ENCODE measurements at places on chromosomes 7 and 10. TPM values are rescaled to one million over a fixed set of nuclear protein-coding genes. Genes with fewer than 3 reads are reported as not detected.

DNA sequence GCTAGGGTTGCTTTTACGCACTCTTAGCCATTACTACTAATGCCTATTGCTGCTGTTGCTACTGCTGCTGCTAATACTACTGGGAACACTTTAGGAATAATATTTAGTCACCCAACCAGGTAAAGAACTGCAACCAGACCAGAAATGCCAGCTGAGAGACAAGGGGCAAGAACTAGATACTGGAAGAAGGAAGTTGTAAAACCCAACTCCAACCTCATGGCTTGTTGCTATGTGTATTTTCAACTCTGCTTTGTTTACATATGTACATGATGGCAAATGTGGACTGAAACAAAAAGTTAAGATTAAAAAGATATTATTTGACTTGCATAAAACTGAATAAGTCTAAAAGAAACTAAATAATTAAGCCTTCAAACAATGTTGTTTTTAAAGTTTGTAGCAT, 177.7 kb downstream of the GNAT3 start:
- no peak for DNase-seq

DNA sequence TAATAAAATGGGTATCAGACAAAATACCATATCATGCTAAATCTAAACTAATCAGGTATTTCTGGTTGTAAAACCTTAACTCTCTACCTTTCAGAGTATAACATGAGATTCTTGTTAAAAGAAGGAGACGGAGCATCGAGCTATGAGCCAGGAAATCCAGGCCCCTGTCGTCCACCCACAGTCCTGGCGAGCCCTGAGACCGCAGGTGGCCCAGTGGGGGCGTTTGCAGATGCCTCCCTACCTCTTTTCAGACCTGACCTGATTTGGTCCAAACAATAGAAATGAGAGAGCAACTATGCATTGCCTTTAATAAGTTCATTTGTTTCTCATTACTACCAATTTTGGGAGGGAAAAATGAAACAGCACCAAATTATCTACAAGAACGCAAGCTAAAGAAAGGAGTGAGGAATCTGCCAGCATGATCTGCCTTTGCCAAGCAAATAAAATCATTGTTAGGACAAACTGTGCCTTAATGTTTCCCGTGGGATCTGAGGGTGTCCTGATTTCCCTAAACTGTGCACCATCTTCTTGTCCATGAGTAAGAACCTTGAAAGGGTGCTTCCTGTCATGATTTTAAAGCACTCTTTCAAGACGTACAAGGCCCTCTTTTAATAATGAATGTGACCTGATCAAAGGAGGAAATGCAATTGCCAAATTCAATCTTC, 166.7 kb downstream of the TCERG1L start:
- DNase-seq = peak; percentile 7

DNA sequence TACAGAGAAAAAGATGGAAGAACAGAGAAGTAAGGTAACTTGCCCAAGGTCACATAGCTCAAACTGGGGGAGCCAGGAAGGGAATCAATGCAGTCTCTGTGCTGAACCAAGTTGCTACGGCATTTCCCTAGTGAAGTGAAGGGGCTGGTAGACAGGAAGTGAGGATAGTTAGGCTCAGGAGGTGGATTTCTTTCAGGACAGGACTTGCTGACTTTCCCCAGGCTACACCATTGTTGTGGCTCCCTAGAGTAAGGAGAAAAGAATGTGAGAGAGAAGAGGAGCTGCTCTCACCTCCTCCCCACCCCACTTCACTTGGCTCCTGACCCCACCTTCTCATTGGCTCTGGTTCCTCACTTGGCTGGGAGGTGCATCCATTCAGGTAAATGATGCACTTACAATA, 316.9 kb downstream of the INHBA start:
- DNase-seq = no peak

DNA sequence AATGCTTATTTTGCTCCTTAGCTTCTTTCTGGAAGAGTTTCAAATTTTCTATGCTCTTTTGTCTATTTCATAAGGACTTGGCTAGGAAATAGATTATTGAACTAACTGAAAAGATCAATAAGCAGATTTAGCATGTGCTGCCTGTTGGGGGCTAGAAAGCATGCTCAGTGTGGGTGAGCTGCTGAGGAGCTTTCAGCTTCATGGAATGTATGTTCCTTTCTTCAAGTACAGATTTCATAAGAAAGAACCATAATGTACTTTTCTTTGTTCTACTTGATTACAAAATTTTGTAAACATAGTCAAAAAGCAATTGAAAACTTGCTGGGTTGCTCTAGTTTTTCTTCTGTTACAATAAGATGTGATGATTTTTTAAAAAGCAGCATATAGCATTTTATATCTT, 73.8 kb downstream of the TAF3 start:
- DNase-seq = no peak

- peak; percentile 63 for DNase-seq
These were observed 11.0 kb downstream of the RASGEF1A start for GRCh38 chr10:43255634-43256431.

GRCh38 chr7:82778021-82778420, 334.4 kb upstream of the CACNA2D1 start:
- no peak for DNase-seq

GRCh38 chr10:44306147-44306710, 78.7 kb downstream of the CXCL12 start:
- DNase-seq = no peak

- peak; percentile 33 for DNase-seq
These were observed 200.9 kb downstream of the GRID1 start for GRCh38 chr10:86165666-86166065.

- DNase-seq = no peak
These were observed 131.5 kb upstream of the LAMB4 start for GRCh38 chr7:108261560-108262255.

- no peak for DNase-seq
These were observed 265.2 kb upstream of the LYZL1 start for GRCh38 chr10:29023678-29024077.

- no peak for DNase-seq
These were observed 6.1 kb upstream of the SLC29A4 start for GRCh38 chr7:5276611-5277010.

- no peak for DNase-seq
These were observed 132.3 kb upstream of the PLXDC2 start for GRCh38 chr10:19683960-19684359.

DNA sequence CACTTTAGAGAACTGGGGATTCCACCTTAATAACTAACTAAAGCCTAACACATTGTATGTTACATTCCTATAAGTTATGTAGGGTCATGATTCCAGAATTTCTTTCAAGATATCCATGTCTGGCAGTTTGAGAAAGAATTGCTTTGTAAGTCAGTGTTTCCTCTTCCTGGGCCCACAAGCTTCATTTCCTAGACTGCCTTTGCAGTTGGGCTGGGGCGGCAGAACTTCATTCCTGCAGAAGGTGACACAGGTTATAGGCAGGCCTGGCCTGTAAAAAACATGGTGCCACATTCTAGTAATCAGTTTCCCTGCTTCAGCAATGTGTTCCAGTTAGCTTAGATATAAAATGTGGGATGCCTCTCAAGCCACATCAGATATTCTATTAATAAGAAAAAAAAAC, 184.2 kb upstream of the NOBOX start:
- no peak for DNase-seq

DNA sequence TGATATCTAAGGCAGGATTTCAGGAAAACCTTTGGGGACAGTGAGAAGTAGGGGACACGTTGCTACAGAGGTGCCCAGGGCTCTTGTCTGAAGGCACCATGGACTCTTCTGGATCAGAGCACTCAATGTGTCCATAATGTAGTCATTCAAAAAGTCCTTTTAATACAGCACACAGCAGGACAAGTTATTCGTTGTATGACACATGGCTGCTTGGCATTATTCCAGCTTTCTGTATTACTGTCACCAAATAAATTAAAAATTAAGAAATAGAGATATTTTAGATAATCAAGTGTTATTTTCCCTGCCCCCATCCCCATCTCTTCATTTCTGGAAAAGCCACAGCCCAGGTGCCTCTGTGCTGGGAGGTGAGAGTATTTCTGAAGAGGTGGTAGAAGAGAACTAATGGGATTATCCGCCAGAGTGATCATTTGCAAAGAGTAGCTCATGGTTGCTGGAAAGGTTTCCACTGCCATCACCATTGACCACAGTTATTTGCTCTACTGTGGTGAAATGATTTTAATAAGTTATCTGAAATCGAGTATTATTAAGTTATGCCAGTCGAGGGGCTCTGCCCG, 83.0 kb downstream of the CXCL12 start:
- DNase-seq = no peak

DNA sequence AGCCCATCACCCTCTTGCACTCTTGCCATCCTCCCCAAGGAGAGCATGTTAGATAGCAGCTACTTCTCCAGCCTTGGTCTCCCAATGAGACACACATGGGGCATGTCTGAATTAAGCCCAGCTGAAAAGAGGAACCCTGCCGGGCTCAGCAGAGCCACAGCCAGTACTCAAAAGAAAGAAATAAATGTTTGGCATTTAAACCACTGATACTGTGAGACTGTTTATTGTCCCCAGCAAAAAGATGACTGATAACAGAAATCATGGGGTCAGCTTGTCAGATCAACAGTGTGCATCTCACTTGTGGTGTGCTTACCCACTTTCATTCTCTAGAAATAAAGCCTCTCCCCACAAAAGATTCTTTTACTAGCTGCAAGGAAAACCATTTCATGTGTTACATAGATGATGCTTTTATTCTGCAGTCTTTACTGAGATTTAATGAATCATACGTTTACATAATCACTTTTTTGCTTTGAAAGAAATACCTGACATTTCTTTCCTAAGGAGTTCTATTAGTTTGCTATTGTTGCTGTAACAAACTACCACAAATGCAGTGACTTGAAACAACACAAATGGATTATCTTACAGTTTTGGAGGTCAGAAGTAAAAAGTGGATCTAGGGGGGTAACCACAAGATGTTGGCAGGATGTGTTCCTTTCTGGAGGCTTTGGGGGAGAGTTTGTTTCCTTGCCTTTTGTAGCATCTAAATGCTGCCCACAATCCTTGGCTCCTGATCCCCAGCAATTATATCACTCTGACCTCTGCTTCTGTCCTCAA, 20.9 kb downstream of the ANKRD7 start:
- no peak for DNase-seq

DNA sequence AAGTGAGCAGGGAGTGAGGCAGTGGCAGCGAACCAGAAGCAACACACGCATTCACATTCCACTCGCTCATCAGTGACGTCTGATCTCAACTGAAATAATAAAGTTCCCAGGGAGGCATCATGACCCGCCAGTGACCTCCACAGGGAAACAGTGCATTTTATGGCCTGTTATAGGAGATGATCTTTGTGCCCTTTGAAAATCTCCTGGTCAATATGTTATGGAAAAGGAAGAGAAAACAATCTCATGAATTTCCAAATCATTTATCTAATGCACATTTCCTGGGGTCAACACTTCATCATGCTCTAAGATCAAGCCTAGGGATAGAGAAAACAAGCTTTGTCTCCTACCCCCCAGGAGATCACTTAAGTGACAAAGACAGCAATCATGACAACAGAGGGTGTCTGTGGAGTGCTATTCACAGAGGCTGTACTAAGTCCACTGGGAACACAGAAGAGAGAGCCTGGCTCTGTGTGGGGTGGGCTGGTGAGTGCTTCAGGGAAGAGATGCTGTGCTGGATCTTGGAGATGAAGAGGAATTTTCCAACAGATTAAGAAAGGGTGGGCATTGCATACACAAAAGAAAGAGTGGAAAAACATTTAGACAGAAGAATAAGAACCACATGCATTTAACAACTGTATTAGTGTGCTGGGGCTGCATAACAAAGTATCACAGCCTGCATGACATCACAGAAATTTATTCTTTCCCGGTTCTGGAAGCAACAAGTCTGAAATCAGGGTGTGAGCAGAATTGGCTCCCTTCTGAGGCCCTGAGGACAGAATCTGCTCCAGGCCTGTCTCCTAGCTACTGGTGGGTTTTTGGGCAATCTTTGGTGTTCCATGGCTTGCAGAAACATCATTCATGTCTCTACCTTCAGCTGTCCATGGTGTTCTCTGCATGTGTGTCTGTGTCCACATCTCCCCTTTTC, 613.9 kb upstream of the IGFBP3 start:
- DNase-seq = no peak

DNA sequence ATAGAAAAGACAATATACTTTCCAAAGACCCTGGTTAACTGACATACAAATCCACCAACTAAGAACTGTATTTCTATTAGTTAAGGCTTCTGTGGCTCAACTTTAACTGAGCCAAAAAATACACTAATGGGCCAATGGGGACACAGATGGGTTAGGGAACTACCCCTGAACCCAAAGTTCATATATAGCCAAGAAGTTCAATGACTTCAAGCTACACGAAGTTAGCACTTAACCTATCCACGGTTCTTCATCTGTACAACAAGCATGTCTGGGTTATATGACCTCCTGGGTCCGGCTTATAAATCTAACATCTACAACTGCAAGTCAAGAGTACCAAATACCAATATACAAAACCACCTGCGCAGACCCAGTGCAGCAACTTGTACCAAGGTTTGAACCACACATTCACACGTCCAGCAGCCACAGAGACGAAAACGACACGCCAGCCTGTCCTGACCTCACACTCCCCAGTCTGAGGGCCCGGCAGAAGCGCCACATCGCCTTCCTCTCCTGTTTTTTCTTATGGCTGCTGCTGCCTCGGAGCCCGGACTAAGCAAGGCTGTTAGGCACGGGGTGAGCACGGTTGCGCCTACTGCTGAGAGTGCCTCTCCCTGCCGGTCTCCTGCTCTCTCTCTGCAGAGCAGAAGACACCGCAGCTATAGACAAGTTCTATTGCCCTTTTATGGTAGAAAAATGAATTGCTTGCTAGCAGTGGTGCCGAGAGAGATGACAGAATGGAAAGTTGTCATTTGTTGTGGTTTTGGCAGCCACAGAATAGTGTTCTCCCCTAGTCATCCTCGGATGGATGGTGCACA, 86.3 kb downstream of the RNF216 start:
- no peak for DNase-seq

DNA sequence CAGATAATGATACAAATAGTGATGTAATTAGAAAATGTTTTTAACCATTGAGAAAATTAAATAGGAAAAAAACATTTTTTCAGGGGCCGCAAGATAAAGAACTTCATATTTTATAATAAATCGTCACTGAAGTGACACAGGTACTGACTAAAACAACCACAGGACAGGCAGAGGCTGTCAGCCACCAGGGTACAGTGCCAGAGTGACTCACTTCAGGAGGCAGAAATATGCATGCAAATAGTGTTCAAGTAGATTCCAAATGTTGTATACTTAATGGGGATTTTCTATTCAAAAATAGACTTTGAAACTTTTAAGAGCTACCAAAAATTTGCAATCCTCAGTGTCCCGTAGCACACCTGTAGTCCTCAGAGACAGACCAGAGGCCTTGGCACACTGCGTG, 68.6 kb downstream of the FRMPD2 start:
- no peak for DNase-seq

- no peak for DNase-seq
These were observed 59.7 kb upstream of the CDK14 start for GRCh38 chr7:90536449-90536848.

DNA sequence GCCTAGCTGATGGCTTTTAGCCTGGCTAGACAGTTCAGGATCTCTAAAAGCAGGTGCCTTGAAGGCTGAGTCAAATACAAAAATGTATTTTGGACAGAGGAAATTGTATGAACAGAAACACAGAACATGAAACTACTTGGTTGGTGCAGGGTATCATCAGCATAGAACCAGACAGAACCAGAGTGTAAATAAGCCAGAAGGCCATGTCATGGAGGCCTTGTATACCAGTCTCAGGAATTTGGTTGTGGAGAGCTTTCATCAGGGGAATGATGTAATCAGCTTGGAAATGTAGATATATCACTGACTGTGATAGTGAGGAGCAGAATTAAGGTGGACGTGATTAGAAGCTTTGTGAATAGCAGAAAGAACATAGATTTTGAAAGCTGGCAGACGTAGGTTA, 82.9 kb downstream of the CFTR start:
- no peak for DNase-seq

The HTR5A gene
- not detected for total RNA-seq

The TFEC gene
- 29.8 TPM for total RNA-seq

The TSPAN12 gene
- total RNA-seq = 51.8 TPM

The CYP2C19 gene
- not detected for total RNA-seq

The NODAL gene
- not detected for total RNA-seq

The NUTM2E gene
- not detected for total RNA-seq
